Stomach (tissue), 19 donors: ENCODE measurements at places on chromosomes 13 and 19. TPM values are rescaled to one million over a fixed set of nuclear protein-coding genes. Genes with fewer than 3 reads are reported as not detected.

ZNF578 gene
- not detected for total RNA-seq

DNA sequence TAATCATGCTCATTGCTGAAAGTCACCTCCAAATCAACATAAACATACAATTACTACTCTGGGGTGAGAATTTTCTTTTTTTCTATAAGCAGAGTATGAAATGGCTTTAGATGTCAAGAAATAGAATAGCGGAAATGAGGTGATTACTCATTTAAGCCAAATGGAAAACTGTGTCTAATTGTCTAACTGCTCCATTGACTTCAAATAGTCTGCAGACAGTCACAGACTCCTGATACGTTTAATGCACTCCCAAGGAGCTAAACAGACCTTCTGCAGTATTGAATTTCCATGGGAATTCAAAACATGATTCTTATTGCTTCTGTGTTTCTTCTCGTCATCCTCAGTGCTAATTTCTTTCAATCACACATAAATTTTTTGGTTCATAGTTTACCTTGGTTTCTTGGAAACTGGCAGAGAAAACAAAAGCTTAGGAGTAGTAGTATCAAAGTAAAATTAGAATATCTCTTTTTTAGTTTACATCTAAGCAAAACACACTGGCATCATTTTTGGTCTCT lies 865.2 kb upstream of the SLC10A2 start:
- DNase-seq: no peak

- DNase-seq: no peak
Observed at GRCh38 chr19:52648336-52649016, 10.3 kb upstream of the ZNF83 start.

GRCh38 chr13:97364031-97364430 lies 69.9 kb upstream of the RAP2A start:
- no peak for DNase-seq

DACT3 gene
- 9.7 TPM for total RNA-seq

DNA sequence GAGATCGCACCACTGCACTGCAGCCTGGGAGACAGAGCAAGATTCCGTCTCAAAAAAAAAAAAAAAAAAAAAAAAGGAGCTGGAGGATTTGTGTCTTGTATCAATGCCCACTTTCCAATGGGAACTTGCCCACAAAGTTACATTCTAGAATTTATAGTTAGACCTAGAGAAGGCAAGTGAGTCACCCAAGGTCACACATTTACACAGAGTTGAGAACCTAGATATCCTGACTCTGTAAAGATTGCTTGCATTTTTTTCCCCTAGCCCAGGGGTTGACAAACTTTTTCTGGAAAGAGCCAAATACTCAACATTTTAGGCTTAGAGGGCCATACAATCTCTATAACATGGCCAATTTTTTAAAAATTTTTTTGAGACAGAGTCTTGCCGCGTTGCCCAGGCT lies 7.7 kb upstream of the BRD4 start:
- DNase-seq: no peak

DNA sequence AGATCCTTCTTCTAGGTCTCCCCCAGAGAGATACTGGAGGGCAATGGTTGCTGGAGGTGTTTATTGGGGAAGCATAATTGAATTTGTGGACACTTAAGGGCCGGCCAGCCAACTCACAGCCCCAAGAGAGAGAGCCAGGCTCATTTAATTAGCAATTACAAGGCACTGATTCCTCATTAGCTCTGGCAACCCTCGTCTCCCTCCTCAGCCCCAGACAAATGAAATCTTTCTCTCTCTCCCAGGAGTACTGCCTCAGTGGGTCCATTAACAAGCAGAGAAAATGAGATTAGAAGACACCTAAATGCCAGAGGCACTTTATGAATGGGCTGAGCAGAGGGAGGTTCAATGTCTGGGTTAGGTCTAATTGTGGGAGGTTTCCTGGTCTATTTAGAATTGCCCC lies 19.0 kb upstream of the FEM1A start:
- DNase-seq: no peak

- DNase-seq: no peak
Observed at GRCh38 chr19:32866564-32867265, 2.9 kb downstream of the SLC7A9 start.

PLD3 gene
- 95.6 TPM for total RNA-seq

CBLC gene
- 178 TPM for total RNA-seq

DNA sequence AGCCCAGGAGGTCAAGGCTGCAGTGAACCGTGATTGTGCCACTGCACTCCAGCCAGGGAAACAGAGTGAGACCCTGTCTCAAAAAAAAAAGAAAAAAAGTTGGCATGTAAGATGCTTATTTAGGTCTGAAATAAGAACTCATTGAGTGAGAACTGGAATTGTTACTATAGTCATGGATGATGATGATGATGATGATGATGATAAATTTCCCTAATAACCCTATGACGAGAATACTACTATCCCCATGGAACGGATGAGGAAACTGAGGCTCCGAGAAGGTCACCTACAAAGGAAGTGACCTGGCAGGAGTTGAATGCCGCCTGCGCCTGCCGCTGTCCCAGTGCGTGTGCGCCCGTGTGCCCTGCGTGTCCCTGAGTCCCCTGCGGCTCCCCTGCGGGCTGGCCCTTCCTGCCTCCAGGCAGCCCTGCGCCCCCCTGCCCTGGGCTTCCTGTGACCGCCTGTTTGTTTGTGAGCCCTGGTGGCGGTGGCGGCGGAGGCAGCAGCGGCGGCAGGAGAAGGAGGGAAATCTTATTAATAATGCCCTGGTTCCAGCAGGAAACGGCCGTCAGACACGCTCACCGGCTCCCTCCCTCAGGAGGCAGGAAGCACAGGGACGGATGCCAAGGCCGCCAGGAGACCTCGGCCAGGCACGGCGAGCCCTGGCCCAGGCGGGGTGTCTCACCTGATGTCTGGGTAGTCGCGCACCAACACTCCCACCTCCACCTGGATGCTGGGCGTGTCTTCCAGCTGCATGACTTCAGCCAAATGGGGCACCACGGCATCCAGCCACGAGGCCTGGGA lies 29.6 kb downstream of the EXOC3L2 start:
- peak; percentile 72 for DNase-seq

DNA sequence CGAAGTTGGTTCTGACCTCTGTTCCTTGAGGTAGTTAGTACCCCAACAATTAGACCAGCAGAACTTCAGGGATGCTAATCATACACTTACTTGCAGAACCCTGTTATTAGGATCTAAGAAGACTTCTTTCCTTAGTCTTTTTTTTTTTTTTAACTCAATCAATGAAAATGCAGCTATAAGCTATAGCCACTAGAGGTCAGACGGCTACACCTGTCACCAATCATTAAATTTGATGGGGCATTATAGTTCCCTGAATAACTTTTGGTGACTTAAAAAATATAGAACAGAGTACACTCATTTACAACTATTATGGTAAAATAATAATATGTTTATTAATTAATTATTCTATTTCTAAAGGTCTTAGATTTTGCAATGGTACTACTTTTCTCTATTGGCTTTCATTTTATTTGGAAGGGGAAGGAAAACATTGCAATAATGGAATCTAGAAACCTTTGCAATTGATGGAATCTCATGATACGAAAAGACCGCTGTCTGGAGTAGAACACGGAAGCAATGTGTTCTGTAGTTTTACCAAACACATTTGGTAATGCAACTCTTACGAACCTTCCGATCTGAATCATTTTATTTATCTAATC lies 483.2 kb downstream of the DIAPH3 start:
- DNase-seq: no peak

DNA sequence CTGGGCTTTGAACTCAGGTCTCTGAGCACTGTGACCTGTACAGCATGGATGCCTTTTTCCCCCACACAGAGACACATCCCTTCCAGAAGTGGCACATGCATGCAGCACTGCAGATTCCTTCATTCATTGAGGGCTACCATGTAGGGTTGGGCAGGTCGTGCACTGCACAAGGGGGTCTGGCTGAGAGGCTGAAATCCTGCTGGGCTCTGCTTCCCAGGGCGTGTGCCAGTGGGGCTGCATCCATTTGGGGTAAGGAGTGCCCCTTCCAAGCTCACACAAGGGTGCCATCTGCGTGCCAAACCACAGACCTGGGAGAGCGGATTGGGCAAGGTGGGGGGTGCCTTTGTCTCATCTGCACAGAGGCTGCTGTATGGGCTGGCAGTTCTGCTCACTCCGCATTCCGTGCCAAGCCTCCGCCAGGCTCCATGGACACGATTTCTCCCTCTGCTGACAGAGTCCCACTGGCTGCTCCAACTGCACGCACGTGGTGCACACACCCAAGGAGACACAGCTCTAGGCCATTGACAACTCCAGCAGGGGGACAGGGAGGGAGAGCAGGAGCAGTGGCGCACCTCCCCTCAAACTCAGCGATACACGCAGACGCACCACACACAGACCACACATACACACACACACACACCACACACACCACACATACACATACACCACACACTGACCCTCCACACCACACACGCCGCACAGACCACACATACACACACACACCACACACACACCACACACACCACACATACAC lies 4.5 kb upstream of the SHISA7 start:
- DNase-seq: peak; percentile 48
